DMS79 treated with DMSO at 0.1 percent for 48 hours (cell line): ENCODE measurements at places on chromosomes 7 and 10.

DNA sequence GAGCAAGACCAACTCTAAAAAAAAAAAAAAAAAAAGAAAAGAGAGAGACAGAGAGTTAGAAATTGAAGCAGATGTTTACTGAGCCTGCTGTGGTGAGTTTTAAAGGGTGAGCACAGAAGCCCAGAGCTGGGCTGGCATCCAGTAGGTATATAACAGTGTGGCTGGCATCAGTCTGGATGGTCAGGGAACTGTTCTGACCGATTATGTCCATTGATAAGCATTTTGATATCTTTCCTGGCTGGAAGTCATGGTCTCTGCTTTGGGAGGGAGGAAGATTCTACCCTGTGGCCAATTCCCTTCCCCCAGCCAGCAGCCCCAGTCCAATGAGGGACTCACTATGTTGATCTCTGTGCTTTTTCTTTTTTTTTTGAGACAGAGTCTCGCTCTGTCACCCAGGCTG is 65.2 kb upstream of the PODXL start:
- no peak for DNase-seq

DNA sequence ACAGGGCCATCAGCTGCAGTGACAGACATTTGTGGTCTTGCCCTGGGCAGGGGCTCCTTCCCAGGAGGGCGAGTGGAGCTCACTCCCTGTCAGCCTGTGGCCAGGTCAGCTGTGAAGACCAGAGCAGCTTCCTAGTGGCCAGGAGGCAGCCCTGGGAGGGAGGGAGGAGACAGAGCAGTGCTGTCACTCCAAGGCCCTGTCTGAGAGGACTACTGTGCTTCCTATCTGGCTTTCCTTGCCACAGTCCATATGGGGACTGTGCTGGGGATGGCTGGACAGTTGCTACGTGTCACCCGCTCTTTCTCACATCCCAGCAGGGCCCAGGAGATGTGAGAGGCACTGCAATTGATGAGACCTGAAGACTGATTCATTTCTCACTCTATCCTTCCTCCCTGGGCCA is 15.2 kb upstream of the ADCYAP1R1 start:
- DNase-seq: no peak

DNA sequence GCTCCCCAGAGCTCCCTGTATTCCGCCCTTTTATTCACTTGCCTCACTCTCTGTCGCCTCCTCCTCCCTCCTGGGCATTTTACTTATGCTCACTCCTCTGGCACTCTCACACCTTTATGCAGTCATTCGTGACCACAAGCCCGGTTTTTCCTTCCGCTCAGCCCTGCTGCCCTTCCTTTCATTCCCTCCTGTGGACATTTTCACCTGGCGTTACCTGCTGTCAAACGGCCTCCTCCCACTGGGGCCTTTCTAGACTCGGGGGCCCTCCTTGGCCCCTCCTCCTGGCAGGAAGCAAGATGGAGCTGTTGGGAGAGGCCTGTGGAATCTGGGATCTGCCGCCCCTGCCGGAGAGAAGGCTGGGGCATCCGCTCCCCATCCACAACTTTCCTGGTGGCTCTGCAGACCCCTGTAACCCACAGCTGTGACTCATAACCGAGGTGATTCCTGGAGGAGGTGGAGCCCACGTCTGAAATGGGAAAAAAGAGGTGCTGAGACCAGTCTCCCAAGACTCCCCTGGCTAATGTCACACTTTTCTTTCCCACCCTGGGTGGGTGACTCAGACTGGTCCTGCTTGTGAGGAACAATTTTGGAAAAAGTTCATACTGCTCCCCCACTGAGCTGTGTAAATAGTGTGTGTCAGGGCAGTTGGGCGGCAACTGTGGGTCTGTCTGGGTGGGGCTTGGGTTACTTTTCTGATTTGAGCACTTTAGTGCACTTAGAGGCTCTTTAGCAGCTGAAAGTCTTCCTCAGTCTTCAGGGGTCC is 1.2 kb downstream of the VCL start:
- DNase-seq: peak; percentile 44

DNA sequence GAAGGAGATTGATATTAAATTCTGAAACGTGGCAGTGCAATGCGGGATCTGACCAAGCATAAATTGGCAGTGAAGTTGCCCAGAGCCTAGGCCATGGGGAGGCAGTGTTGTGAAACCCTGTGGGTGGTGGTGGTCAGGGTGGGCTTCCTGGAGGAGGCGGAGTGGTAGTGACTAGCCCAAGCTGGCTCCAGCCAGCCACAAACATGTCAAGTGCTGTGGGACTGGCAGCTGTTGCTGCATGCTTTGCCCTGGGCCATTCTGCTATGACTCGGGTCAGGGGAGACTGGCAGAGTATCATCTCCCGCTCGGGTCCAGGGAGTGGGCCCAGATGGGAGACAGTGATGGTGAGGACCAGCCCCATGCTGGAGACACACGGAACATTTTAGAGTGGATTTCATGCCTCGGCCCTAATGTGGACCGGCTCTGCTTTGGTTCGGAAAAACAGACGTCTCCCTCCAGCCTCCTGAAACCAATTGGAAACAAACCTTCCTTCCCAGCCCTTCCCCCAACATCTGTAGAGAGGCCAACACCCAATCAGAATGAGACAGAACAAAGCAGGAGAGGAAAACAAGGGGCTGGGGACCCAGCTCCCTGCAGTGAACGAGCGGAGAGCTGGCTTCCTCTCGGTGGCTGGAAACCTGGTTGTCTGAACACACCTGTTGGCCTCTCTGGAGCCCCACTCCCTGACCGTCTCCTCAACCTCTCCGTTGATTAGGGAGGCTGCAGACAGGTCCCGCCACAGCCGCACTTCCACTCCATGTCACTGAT is 58.2 kb downstream of the TMEM270 start:
- DNase-seq: no peak

DNA sequence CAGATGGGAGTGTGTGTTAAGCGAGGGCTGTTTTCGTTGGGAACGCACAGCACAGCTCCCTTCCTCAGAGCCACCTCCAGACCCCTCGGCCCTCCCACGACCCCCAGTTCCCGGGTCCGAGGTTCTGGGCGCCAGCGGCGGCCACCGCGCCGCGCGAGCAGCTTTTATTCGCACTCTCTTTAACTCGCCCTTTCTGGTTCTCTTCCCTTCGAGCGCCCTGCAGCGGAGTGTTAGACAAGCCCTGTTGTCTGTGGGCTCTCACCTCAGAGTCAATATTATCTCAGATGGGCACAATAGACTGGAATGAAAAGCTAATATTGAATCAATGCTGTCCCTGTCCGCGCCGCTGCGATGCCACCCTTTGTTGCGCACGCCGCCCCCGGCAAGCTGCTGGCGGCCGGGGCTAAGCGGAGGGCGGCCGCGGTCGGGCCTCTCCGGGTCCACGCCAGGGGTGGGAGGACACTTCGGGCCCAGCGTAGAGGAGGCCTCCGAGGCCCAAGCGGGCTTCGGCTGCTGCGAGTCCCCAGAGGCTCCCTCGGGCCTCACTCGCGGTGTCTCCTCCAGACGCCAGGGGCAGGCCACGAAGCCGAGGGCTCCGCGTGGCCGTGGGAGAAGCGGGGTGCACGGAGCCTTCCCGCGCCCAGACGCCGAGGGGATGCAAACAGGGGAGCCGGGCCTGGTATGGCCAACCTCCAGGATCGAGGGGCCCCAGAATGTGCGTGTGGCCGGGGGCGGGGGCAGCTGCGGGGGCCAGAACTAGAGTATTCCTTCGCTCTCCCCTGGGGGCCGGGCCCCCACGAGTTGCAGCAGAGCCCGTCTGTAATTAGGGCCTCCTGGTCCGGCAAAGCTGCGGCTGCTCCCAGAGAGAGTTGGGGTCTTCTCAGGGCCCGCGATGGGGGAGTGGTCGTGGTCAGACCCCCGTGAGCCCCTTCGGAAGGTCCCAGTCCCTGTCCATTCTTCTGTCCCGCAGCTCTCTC is 7.9 kb upstream of the EMX2 start:
- no peak for DNase-seq

DNA sequence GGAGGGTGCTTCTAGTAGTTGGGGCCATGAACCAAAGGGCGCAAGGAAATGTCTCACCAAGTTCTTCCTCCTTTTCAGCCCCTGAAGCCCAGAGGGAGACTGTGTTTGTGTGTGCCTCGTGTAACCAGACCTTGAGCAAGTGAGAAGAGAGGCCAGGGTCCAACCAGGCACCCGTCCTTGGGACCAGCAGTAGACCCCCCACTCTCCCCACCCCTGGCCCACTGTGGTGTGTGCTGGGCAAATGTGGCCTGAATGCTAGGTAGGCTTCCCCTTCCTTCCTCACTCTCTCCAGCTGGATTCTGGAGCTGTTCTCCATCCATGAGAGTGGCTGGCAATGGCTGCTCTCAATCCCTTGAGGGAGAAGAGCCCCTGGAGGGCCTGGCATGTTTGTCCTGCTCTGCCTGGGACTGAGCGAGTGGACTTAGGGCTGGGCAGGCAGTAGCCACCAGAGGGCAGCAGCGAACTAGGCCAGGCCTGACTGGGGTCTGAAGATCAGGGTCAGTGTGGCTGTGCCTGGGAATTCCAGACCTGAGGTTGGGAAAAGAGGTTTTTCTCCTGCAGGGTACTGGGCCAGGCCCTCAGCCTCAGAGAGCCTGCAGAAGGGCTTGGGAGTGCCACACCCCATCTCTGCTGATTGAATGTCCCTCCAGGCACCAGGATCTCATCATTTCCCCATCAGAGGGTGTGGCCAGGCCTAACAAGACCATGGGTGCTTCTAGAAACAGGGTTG is 12.5 kb downstream of the SFRP5 start:
- DNase-seq: peak; percentile 5

GRCh38 chr7:128727239-128727638 is 11.9 kb upstream of the CALU start:
- no peak for DNase-seq

DNA sequence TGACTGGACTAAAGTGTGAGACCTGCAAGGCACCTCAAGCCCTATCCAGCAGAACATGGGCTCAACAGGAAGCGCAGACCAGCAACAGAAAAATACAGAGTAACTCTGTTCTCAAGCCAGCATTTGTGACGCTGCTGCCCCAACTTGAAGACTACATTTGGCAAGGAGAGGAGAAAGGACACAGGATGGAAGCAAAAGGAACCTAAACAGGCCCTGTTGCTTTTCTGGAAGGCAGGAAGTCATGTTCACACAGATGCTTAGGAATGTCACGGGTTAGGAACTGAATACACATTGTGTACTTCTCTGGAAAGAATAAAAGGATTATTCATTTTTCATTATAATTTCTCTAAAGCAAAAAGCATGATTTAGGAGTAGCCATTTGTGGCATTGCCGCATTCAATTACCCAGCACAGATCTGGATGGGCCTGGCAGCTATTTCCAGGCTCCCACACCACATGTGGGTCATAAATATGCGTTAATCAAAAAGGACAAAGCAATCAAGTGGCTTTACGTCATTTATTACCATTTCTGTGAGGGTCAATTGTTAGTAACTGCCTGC is 19.8 kb upstream of the TOMM7 start:
- no peak for DNase-seq

GRCh38 chr10:43292755-43293676 is 26.2 kb upstream of the RASGEF1A start:
- DNase-seq: peak; percentile 22

DNA sequence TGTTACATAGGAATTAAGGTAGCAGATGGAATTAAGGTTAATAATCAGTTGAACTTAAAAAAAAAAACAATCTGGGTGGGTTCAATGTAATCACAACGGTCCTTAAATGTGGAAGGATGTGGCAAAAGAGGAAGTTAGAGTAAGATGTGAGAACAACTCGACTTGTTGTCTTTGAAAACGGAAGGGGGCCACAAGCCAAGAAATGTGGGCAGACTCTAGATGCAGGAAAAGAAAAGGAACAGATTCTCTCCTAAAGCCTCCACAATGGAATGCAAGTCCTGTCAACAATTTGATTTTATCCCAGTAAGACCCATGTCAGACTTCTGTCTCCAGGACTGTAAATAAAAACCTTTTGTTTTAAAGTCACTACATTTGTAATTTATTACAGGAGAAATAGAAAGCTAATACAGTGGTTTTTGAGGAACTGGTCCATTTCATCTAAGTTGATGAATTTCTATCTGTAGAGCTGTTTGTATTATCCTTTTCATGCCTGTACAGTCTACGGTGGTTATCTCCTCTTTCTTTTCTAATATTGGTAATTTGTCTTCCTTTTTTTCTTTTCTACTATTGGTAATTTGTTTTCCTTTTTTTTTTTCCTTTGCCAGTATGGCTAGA is 8.6 kb downstream of the MCMBP start:
- no peak for DNase-seq

- no peak for DNase-seq
These were observed 448.1 kb downstream of the GATA3 start for GRCh38 chr10:8502573-8502972.

GRCh38 chr7:77425101-77426051 is 9.2 kb upstream of the GSAP start:
- DNase-seq: no peak

DNA sequence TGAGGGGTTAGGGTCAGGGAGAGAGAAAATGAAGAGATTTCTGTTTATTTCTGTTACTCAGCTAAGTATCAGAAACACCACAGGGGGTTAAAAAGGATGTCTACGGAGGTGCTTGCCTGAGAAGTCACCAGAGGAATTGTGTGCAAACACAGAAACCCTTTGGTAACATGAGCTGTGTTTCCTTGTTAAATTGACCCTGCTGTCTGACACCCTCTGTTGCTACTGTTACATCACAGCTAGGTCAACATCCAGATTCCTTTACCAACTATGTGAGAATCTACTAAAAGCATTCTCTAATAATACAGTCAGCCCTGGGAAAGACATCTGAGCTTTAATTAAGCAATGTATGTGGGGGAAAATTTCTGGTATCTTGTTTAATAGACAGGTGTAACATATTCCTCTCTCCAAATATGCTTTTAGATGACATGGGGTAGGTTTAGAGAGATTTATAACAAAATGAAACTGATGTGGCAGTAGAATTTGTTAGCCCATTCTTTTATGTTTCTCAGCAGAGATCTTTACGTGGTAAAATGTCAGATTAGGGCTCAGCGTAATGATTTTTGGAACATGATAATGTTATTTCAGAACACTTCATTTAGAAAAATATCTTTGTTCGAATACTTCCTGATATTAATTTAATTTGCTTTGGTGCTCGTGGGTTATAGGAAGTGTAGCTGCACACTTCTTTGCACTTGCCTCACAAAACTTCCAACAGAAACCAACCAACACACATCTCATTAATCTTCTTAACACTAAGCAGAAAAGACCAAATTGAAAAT is 168.0 kb upstream of the AHR start:
- peak; percentile 15 for DNase-seq

- DNase-seq: no peak
These were observed 110.1 kb downstream of the NRP1 start for GRCh38 chr10:33224251-33224965.

GRCh38 chr7:152541892-152542291 is 106.1 kb upstream of the KMT2C start:
- DNase-seq: no peak

DNA sequence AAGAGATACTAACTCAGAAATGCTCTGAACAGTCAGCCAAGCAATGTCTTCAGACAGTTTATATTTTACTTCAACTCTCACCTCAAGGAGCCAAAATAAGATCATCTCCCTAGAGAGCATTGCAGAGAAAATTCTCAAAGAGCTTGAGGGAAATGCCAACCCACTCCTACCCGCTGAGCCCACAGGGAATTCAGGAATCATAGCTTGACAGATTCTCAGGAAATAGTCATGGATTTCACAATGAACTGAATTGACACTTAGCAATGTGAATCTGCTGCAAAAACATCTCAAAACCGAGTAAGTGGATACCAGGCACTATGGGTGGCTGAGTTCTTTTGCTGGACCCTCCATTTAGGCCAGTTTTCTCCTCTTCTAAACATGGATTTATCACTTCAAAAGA is 9.8 kb upstream of the PLAC9 start:
- no peak for DNase-seq

- no peak for DNase-seq
These were observed 11.2 kb downstream of the TRA2A start for GRCh38 chr7:23520582-23520981.
